ENCODE measurements at places on chromosomes 13 and 19.

- no peak for DNase-seq
Measured at GRCh38 chr13:47865883-47866282, 135.2 kb downstream of the SUCLA2 start.

GRCh38 chr19:11238041-11238440 lies 1.4 kb upstream of the ANGPTL8 start:
- DNase-seq = no peak

DNA sequence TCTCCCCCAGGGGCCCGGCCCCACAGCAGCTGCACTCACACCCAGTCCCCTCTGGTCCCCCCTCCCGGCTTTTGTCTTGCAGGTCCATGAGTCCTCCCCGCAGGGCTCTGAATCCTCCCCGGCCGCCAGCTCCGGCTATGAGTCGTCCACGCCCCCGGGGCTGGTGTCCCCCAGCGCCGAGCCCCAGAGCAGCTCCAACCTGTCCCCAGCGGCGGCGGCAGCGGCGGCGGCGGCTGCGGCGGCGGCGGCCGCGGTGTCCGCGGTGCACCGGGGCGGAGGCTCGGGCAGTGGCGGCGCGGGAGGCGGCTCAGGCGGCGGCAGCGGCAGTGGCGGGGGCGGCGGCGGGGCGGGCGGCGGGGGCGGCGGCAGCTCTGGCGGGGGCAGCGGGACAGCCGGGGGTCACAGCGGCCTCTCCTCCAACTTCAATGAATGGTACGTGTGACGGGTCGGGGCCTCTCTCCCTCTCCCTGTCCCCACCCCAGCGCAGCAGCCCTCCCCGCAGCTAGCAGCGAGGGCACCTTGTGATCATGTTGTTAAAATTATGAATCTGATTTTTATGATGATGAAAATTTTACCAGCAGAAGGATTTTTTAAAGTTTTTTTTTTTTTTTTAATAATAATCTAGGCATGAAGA lies 3.8 kb downstream of the ZIC2 start:
- DNase-seq = no peak

DNA sequence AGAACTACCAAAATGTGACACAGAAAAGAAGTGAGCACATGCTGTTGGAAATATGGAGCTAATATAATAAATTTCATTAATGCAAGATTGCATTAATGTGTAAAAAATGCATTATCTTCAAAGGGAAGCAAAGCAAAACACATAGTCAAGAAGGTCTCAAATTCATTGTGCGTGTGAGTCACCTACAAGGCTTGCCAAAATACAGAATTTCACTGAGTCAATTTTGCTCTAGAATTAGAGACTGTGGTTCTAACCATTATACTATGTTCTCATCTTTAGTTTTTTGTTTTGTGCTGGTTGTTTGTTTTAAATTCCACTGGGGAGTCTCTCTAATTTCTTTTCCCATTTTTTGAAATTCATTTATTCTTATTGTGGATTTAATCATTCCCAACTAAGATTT lies 149.8 kb upstream of the SLITRK1 start:
- DNase-seq = no peak

GRCh38 chr19:11581740-11582139 lies 4.3 kb upstream of the ACP5 start:
- peak; percentile 65 for DNase-seq

- no peak for DNase-seq
Measured at GRCh38 chr13:73508841-73509240, 450.0 kb downstream of the KLF5 start.

- no peak for DNase-seq
Measured at GRCh38 chr13:48624858-48625257, 28.9 kb upstream of the CYSLTR2 start.

DNA sequence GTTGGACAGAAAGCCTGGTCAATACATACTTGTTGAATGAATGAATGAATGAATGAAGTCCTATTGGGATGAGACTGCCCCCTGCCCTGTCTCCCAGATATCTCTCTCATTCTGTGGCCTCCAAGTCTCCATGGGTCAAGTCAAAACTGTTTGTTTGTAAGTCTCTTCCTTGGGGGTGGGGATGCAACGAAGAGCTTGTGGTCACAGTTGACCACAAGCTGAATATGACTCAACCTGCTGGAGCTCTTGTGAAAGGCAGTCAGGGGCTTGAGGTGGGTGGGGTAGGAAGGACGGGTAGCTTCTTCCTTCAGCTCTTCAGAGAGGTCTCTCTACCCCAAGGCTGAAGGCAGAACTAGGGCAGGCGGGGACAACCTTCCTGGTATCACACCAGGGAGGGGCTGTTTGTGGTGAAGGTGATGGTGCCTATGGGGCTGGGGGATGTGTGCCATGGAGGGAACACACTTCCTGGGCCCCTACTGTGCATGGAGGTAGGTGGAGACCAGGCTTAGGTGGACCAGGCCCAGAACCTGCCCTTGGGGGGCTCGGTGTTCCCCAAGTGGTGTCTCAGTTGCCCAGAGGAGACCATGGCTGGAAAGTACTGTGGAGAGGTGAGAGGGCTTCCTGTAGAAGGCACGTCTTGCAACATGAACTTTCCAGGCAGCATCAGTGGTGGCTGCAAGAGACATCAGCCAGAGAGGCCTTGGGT lies 8.0 kb downstream of the MYO1F start:
- DNase-seq = peak; percentile 78

DNA sequence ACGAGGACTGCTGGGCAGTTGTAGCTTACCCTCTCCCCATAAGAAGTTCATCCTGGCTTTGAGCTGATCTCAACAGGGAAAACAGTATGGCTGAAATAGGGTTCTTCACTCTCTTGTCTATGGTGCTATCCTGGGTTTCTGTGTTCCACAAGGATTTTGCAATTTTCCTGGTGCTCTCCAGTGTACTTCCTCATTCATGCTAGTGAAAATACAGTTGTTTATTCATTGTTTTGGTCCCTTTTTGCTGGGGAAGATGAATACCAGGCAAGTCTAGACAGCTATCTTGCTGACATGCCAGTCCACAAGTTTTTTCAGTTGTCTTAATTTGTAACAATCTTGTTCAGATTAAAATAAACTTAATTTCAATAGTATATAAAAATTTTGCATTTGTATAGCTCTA lies 306.5 kb downstream of the DLEU7 start:
- DNase-seq = no peak

- DNase-seq = no peak
Measured at GRCh38 chr19:11225172-11225571, 14.2 kb upstream of the ANGPTL8 start.

DNA sequence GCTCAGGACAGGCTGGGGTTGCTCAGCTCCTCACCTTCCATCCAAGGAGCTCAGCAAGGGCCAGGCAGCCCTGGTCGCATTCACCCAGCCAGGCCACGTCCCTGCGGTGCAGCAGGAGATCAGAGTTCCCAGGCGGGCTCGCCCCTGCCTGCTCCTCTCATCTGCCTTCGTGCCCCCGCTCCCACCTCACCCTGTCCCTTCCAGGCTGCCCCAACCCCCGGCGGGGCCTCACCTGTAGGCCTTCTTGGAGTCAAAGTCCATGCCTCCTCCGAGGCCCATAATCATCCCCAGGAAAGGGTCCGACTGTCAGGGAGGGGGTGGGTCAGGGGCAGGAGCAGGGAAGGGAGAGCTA lies 1.3 kb upstream of the RINL start:
- no peak for DNase-seq

DNA sequence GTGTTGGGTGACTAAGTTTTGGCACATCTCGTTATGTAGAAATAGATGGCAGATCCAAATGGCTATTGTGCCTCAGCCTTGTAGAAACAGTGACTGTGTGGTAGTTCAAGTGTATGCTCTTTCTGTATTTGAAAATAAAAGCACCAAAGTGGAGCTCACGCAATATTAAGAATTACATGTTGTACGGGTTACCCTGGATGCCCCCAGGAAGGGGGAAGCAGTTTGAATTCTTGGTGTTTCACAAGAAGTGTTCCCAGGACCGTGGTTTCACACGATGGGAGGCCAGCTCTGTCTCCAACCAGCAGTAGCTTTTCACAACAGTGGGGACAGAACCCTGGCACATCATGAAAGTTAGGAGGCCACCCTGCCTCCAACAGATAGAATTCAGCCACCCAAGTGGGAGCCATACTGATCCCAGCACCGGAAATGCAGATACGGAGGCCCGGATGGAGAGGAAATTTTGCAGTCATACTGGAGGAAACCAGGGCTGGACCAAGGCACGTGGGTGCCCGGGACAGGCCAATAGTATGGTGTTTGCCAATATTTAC lies 8.9 kb downstream of the FLT1 start:
- DNase-seq = no peak

DNA sequence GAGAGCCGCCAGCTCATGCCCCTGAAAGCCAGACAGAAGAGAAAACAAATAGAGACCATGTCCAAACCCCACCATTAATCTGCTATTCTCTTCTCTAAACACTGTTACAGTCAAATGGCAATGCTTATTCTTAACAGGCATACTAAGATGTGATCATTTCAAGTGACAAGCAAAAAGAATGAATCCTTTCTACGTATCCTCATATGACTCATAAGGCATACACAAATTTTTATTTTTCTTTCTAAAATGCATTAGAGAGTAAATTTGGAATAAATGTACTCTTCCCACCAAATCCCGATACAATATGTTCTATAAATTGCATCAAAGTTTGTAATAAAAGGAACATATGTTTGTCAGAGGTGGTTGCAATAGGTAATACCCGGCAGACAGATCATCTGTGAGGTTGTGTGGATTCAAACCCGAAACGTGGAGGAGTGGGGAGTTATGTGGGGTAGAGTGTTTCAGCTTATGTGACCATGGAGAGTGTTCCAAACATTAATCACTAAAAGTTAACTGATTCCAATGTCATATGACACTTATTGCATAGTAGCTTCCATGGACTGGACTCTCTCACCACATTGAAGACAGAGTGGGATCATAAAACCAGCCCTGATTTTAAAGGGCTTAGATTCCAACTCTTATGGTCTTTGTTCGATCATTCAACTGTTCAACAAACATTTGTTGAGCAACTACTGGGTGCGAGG lies 213.1 kb downstream of the DCLK1 start:
- DNase-seq = no peak

DNA sequence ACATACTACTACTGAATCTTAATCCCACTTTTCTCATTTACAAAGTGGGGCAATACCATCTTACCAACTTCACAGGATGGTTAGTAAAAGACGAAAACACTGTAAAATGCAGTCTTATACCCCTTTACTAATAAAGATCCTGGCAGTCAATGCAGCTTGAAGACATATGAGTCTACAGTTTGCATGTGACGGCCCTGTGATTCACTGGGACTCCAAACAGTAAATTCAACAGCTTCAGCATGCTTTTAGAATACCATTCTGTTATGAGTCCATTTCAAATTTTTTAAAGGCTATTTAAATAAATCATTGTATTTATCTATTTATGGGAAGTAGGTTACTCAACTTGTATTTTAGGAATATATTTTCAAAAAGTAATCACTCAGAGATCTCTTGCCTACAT lies 629.1 kb downstream of the LIG4 start:
- no peak for DNase-seq

- DNase-seq = no peak
Measured at GRCh38 chr13:90201202-90201601, 1146.3 kb upstream of the MIR17HG start.

- DNase-seq = no peak
Measured at GRCh38 chr19:6312018-6312417, 21.4 kb downstream of the ACER1 start.

DNA sequence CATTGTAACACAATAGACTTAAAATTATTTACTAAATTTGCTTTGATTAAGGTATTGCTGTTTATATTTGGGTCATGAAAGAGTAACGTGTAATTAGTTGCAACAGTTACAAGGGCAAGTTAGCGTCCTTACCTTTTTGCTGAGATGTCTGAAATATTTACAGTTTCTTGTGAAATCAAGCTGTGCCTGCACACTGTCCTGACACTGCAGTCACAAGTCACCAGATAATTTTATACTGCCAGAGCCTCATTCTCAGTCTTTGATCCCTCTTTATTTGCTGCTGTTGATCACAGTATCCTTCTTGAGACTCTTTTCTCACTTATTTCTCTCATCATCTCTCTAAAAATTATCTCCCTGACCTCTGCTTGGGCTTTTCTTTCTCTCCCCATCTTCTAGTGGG lies 8.4 kb upstream of the DIAPH3 start:
- DNase-seq = no peak

DNA sequence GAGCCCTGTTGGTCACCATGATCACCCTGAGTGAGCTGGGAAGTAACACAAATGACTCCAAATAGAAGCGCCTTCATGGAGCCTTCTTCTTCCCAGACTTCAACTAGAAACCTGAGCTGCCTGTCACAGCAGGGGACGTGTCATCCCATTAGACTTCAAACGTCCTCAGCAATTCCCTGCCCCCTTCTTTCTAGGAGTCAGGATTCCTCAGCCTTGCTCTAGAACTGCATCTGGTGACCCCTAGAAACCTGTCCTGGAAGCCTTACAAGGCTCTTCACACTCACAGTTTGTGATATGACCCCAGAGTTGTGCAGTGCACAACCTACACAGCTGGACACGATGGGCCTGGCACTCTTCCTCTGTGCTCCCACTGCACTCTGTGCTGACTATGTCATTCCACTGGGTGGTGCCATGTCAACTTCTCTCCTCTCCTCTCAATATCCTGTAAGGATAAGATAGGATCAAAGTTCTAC lies 23.6 kb upstream of the TTYH1 start:
- no peak for DNase-seq

DNA sequence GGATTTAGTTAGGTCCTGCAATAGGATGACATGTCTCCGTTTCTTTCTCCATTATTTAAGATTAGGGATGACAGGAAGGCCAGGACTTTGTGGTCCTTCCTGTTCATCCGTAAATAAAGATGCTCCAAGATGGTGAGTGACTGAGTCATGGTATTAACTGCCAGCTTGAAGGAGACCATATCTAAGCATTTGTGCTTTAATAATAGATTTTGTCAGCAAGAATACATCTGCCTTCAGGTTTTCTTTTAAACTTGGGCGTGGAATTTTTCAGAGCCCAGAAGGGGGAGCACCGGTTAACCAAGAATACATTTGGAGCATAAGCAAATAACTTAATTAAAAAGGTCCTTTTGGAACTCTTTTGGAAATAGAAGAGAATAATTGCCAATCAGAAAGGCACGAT lies 68.2 kb downstream of the ARHGAP35 start:
- DNase-seq = no peak

DNA sequence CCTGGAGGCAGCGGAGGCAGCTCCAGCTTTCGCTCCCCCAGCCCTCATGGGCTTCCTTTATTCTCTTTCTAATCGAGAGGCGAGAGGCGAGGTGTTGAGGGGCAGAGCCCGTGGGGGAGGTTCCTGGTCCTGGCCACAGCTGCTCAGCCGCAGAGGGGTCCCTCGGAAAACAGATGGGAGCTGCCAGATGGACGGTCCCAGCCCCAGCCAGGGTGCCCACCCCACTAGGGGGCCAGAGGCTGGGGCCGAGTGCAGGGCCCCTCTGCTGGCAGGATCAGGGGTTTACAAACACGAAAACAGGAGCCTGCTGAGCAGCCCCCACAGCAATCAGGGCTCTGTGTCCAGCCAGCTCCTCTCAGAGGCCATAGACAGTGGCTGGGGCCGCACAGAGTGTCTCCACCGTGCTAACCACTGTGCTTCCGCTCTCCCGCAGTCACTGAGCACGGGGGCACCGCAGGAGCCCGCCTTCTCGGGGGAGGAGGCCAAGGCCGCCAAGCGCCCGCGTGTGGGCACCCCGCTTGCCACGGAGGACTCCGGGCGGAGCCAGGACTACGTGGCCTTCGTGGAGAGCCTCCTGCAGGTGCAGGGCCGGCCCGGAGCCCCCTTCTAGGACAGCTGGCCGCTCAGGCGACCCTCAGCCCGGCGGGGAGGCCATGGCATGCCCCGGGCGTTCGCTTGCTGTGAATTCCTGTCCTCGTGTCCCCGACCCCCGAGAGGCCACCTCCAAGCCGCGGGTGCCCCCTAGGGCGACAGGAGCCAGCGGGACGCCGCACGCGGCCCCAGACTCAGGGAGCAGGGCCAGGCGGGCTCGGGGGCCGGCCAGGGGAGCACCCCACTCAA lies 182.2 kb downstream of the KDM4B start:
- no peak for DNase-seq

All from GM19239 (cell line).